Activated CD4-positive, alpha-beta T cell treated with anti-CD3 and anti-CD28 coated beads for 4 hours (primary cell): ENCODE measurements at places on chromosomes 1 and 21.

DNA sequence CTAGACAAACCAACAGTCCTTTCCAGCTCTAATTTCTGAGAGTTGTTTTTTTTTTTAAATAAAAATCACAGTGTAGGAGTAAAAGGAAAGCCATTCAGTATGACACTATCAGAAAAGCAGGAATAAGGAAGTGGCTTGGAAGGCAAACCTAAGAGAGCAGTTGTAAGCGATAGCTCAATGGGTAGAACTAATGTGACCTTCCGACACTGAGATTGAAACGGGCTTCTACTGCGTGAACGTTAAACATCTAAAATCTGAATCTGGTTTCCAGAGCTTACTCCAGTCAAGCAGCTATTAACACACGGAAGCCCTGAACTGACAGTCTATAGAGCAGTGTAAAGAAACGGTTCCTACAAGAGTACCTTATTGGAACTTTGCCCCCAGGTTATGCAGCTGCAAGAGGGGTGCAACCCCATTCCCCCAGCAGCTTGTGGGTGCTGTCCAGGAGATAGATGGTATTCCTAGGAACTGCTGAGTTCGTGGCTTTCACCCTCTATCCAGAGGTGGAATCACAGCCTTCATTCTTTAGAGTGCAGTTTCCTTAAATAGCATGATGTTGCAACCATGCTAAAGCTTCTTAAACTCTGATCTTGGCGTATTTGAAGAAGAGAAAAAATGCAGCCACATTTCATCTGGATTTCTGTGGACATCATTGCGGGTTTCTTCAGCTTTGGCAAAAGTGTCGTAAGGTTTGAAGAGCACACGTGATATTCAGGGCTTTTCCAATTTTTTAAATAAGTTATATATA, 3.3 kb upstream of the IRF2BP2 start:
- no peak for DNase-seq

GRCh38 chr1:243851257-243851756, 1.3 kb upstream of the AKT3 start:
- no peak for DNase-seq

- peak; percentile 37 for DNase-seq
These were observed 15.1 kb downstream of the RNF223 start for GRCh38 chr1:1058921-1059493.

GRCh38 chr1:114671011-114671938, 1.4 kb upstream of the DENND2C start:
- no peak for DNase-seq

- no peak for DNase-seq
These were observed 205.3 kb downstream of the FGGY start for GRCh38 chr1:59502009-59502691.

DNA sequence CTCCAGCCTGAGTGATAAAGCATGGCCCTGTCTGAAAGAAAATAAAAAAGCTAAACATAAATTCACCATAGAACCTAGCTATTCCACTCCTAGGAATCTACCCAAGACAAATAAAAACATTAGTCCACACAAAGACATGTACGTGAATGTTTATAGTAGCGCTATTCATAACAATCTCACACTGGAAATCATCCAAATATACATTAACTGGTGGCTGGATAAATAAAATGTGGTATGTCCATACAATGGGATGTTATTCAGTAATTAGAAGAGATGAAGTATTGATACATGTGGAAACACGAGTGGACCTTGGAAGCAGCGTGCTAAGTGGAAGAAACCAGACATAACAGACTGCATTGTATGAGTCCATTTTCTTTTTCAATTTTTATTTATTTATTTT, 29.7 kb downstream of the RIPPLY3 start:
- DNase-seq, result no peak

DNA sequence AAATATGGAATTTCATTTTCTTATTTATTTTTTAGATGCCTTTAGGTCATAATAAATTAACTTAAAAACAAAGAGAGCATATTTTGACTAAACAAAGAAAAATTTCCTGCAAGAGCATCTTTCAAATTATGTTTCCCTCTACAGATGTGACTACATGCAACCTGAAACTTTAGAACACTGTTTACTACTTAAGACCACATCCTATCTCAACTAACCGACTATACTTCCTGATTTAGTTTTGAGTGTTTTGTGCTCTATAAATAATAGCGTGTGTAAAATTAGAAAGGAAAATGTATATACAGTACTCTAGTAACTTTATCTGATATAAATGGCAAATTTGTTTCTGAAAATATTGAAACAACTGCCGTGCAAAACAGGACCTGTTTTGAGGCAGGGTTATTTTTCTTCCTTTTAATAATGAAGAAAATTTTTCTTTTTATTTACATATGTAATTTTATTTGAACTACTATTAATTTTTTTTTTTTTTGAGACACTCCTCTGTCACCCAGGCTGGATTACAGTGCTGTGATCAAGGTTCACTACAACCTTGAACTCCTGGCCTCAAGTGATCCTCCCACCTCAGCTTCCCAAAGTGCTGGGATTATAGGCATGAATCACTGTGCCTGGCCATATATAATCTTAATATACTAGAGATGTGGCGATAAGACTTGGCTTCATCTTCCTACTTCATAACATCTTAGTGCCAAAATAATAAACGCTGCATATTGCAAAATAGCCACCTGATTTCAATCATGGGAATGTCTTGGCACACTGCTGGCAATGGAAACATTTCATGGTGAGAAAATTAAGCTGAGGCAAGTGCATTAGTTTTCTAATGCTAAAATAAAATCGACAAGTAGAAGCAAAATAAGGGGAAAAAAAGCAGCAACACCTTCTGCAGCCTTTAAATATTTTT, 12.3 kb downstream of the ZRANB2 start:
- DNase-seq, result no peak

DNA sequence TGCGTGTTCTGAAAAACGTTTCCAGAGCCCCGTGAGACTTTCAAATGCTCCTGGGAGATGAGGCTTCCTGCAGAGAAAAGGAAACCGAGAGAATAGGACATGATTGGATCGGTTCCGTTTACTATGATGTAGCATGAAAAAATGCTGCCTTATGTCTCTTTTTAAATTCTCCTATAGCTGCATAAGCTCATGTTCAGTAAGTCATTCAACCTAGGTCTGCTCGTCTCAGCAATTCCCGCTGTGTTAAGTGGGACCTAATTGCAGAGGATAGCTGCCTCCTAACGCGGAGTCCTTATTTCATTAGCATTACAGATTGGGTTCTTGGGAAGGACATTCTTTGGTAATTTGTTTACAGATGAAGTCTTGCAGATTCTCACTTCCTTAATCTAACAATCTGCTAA, 165.3 kb downstream of the GALNT2 start:
- no peak for DNase-seq

DNA sequence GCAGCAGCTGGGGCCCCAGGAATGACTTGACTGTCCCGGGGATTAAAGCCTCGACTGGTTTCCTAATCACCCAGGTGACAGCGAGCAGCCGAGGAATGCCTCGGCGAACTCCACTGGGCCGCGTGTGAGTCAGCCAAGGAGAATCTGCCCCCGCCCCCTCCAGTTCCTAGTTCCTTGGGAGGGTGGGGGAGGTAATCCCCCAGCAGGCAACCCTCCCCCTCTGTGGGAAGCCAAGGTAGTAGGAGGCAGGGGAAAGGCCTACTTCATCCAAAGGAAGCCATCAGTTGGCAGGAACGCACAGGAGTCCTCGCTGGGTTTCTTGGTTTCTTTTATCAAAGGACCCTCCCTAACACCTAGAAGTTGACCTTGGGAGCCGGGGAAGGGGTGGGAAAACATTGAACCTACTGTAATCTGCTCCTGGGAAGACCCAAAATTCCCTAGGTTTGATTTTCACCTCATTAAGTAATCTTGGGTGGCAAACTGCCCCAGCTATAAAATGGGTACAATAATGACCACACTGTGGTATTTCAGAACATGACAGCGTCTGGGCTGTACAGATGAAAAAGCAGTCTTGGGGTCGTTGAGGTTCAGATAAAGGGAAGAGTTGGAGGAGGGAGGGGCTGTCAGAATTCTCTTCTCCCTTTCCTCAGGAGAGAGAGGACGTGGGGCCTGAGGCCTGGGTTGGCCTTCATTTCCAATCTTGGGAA, 1.4 kb downstream of the TENT5B start:
- DNase-seq, result no peak

GRCh38 chr1:82299056-82299455, 498.3 kb downstream of the ADGRL2 start:
- no peak for DNase-seq

GRCh38 chr1:40592107-40592803, 60.8 kb downstream of the ZNF684 start:
- peak; percentile 3 for DNase-seq

- no peak for DNase-seq
These were observed 343.1 kb upstream of the DUSP10 start for GRCh38 chr1:222084996-222085395.

- DNase-seq, result no peak
These were observed 79.3 kb upstream of the HMCN1 start for GRCh38 chr1:185654952-185655314.

DNA sequence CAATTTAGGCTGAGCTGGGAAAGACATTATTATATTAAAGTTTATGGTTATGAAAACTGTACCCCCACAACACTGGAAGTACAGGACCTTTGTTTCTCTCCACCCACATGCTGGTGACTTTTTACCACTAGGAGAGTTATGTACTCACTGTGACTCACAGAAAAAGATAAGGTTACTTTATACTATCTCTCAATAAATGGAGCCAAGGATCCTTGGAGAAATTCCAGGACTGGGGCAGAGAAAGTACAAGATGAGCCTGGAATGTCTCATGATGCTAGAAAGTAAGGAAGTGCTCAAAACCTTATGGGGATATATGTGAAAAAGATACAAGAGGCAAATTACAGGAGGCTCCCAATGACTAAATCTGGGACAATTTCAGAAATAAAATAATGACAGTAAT, 63.9 kb upstream of the C1orf105 start:
- no peak for DNase-seq
